ENCODE measurements at places on chromosomes 11 and 22.
A peak's percentile ranks its signal among the peaks of the same experiment; 100 is the strongest.

DNA sequence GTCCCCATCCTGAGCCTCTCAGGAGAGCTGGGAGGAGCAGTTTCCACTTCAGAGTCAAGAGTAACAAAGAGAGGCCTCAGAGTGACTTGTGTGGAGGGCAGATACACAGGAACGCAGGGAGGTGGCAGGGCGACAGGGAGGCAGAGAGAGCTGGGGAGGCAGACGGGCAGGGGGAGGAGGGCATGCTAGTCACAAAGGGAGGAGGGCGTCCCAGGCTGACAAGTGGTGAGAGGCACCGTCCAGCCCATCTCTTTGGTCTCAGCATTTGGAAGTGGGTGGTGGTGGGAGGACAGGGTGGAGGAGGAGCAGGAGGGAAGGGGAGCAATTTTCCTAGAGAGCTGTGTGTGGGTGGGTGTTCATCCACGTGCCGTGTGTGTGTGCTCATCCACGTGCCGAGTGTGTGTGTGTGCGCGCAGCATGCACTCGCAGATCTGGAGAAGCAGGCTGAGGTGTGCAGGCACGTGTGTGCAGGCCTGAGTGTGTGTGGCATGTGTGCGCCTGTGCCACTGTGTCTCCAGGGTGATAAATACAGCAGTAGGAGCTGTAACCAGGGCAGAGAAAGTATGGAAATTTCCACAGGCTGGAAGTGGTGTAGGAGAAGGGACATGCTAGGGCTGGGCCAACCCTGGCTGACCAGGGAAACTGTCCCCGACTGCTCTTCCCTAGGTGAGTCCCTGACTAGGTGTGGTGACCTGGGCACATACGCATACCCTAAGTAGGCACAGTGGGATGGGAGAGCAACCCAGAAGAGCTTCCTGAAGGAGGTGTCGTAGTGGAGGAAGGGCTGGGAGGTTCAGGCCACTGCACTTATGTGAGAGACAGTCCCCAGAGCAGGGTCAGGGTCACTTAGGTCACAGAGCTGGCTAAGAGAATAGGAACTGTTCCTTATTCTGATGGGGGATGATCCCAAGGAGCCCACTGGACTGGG is 7.3 kb upstream of the PDE2A start:
- peak; percentile 51 for DNase-seq

DNA sequence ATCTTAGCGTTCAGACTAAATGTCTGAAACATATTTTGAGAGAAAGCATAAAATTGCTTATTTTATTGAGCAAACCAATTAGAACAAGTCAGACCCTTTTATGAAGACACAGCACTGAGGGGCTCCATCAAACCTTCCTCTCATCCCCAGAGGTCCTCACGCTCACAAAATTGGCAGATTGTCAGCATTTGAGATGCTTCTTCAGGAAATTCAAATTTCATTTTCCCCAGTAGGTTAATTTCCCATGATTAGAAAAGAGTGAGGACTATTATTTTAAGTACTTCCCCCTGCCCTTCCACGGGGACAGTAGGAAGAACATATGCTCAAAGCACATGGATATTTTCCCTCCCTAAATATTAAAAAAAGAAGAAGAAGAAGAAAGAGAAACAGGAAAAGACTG is 851.8 kb downstream of the BRD1 start:
- no peak for DNase-seq

GRCh38 chr11:47149782-47150181 is 26.9 kb downstream of the ARFGAP2 start:
- no peak for DNase-seq

GRCh38 chr22:38906052-38906451 is 34.0 kb upstream of the CBX6 start:
- DNase-seq = no peak

Measured in GM23248 (cell line).